BE2C (cell line): ENCODE measurements at places on chromosomes 7 and 10.

GRCh38 chr7:111690364-111691111 is 128.2 kb upstream of the IMMP2L start:
- DNase-seq, result no peak

DNA sequence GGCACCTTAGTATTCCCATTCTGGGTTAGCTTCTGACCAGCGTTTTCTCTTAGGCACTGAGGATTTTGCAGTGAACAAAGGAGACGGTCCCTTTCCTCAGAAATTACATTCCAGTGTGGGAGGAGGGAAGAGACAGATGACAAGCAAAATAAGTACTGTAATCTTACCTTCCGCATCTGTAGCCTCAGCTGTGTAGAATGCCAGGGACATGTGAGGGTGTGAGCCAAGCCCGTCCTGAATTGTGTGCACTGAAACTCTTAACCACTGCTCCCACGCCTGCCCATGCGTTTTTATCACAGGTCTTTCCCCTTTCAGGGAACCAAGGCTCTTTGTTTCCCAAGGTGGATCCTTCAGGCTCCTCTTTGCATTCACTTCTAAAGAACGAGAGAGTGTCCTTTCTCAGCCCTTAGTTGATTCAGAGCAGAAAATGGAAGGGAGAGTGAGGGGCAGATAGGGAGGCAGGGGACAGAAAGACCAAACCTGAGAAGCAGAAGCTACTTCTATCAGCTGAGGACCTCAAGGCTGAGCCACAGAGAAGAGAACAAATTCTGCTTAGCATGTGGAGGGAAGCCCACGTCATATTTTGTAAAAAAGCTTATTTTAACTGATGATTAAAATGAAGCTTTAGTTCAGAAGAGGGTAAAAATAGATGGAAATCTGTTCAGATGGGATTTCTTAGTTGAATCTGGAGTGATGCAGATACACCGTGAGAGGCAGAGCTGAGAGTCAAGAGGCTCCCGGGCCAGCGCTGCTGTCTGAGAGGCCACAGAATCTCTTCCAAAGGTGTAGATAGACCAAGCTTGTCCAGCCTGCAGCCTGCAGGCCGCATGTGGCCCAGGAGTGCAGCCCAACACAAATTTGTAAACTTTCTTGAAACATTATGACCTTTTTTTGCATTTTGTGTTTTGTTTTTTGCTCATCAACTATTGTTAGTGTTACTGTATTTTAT is 122.5 kb downstream of the CCNY start:
- DNase-seq, result no peak

- no peak for DNase-seq
Measured at GRCh38 chr10:123795196-123795780, 96.3 kb downstream of the CPXM2 start.

DNA sequence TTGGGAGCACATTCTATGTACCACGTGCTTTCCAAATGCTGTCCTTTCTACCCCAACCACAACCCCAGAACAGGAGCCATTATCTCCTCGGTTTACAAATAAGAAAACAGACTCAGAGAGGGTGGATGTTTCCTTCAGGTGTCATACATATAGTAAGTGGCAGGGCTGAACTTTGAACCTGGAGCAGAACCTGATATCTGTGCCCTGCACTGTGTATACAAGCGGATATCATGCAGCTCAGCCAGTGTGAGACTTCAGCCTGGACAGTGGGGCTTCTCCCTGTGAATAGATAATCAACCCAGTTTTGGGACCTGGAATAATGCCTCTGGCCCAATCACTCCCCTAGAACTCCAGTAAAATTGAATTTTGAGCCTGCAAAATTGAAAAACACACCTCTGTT is 341.1 kb downstream of the GRID1 start:
- DNase-seq, result no peak

DNA sequence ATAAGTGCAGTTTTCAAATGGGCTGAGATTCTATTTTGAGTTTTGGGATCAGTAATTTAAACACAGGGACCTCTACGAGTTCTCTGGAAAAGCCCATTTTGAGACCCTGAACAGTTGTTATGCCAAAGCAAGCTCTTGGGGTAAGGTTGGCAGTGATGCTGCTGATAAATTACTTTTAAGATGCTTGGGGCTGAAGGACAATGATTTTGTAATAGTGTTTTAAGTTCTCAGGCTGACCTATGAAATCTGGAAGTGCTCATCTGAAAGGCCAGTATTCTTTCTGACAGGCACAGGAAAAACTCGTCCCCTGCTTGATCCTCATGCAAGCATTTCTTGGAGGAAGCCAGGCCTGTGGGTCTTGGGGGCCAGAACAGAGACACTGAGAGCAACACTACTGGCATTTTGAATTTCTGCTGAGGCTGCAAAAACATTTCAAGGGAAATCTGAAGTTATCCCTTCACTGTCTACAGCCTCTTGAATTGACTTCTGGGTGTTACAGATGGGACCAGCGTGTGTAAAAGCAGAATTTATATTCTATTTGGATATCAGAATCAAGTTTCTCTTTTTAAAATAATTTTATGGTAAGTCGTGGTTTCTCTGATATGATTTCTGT is 79.7 kb downstream of the AUTS2 start:
- peak; percentile 28 for DNase-seq

- DNase-seq, result no peak
Measured at GRCh38 chr7:77327932-77328628, 88.1 kb downstream of the GSAP start.

DNA sequence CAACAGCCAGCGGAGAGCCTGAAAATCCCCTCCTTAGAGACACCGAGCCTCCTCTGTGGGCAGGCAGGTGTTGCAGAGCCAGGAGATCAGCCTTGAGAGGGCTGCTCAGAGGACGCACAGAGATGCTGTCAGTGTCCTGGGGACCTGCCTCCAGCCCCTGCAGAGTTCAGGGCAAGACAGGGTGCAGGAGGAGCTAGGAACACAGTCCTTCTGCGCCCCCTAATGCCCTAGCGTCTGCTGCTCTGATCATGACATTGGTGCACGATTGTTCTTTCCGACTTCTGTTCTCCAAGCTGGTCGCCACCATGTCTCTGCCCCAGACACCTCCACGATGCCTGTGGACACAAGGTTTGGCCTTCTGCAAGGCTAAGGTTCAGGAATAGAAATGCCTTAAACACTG is 613.7 kb upstream of the MKI67 start:
- peak; percentile 29 for DNase-seq

GRCh38 chr10:34933676-34934075 is 118.6 kb upstream of the PARD3 start:
- no peak for DNase-seq

DNA sequence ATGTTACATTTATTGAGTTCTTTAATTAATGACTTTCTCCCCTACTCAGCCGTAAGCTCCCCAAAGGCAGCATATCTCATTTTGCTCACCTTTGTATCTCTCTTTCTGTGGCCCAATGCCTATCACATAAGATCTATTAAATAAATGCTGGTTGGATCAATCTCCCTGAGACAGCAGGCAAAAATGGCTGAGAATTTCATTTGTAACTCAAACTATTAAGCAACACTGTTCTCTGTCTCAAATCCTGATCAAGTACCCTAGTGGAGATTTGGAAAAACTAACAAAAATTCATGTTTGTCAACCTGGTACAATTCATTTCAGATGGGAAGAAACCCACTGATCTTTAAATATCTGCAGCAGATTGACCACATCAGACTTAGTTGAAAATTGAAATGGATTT is 127.4 kb downstream of the ZFAND4 start:
- DNase-seq, result no peak

DNA sequence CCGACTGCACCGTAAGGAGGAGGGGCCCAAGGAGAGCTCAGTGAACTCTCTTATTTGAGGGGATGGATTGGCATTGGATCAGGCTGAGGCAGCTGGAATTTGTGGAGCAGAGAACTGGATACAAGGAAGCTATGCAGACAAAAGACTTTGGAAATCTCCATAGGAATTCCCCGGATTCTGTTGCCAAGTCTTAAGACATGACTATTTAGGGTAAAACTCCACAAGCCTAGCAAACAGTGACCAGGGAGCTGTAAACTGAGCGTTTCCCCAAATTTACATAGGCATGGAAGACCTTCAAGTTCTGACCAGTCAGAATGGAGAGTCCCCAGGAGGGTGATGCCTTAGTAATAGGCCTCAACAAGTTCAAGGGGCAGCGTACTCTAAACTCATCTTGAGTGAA is 82.5 kb upstream of the PCBD1 start:
- DNase-seq, result no peak

DNA sequence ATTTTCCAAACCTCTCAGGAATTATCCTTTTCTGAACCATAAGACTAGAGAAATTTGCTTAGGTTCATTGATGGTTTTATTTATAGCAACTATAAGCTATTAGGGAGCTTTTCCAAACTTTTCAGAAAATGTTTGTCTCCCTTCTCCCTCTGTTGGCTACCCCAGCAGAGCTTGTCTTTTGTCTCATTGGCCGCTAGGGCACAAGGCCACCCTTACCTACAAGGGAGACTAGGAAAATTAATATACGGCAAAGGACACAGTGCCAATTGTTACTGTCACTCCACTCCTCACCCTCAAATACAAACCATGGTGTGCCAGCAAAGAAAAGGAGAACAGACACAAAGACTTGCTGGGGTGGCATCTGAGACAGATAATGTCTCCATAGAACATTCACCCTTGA is 471.4 kb downstream of the XPNPEP1 start:
- no peak for DNase-seq

DNA sequence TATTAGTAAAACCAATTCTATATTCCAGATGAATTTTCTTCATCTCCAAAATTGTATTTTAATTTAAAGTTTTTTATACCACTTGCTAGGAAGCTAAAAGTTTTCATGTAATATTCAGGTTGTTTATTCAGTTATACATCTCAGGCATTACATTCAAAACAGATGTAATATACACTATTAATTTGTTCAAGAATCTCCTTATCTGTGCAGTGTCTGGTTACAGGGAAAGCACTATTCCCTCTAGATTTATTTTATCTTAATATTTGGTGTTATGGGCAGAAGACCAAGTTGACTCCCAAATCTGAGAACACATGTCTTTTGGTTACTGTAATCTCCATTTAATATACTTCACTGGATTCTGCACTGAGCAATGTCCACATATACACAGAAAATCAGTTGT is 953.4 kb downstream of the ANKRD7 start:
- no peak for DNase-seq

DNA sequence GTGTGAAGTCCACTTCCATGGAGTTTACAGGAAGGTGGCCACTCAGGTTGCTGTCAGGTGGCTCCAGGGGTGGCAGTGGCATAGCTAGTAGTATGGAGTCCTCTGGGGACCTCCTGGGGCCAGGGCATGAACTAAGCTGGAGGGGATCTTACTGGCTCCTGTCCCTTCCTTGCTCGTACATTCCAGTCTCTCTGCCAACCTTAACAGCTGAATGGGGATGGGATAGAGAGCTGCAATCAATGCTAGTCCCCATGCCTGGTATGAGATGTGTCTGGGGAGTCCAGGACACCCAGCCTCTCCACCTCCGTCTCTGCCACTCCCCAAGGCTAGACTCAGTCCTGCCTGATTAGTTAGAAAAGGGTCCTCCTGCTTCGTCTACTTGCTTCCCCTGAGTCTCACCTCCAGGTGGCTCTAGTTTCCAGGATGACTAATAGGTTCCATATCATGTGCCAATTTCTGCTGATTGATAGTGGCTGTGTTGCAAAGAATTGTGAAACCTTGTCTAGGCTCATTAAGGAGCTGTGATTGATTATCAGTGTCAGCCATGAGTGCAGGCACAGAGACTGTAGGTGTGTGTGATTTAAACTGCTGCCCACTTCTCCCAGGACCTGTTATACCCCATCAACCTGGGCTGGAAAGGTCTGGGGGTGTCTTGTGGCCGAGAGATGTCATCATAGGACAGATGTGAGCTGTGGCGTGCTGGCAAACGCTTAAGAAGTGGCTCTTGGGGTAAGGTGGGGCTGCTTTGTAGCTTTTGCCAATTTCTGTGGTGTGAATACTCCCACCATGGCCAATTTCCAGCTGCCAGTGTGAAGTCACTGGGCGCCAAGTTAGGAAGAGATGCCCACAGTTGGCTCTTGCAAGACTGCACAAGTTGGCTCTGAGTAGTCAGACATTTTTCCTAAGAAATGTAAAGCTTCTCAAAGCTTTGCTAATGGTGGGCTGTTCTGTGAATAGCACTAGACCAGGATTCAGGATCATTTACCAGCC is 59.8 kb downstream of the COL13A1 start:
- peak; percentile 32 for DNase-seq

DNA sequence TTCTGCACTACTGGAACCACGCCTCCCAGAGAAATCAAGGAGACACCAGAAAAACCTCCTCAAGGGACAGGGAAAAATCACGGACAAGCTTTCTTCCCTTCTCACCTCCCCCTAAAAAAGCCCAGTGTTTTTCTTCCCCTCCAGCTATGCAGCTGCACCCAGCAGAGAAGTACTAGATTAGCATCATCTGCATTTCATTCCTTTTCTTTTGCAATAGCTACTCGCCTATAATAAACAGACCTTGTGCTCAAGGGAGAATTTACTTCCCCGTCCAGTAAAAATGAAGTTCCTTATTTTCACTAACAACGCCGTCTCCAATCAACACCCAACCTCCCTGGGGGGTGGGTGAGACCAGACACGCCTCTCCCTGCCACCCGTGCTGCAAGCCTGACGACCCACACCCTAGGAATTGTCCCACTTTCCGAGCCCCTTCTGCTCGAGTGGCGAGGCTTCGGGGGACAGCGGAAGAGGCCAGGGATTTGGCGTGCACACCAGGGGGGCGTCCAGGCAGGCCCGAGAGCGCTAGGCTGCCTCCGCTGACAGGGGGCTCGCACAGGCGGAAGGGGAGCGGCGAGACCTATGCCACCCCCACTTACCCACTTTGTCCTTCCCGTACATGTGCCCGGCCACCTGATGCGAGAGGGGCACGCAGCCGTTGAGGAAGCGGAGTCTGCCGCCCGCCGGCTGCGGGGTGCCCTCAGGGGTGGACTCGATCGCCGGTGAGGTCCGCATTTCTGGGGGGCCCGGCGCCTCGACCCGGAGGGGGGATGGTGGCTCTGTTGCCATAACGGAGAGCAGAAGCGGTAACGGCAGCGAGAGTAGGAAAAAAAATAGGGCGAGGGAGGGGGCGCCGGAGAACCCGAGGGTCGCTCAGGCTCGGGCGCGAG is 625 bp downstream of the IPMK start:
- DNase-seq, result peak; percentile 27
